ENCODE measurements at places on chromosomes 7 and 10.

DNA sequence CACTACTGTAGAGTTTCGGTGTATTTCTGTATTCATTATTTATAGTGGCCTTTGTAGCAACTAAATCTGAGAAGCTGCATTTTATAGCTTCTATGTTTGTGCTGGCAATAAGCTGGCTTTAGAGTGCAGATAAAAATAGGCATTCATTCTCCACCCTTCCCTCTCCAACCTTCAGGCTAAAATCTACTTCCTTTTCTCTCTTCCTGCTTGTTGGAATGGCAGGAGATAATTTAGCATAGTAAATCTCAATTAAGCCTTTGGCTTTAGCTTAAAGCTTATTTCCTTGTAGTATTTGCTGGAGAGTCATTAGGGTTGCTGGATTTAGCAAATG, 58.5 kb downstream of the CPVL start:
- peaks cover 12% of the 10 kb centered on the region for H3K4me1 ChIP-seq
- H3K27me3 ChIP-seq: no peaks in the 10 kb centered on the region
- no peak for DNase-seq
- no peaks in the 10 kb centered on the region for H3K36me3 ChIP-seq

- no peak overlapping the region for H3K4me3 ChIP-seq
- H3K36me3 ChIP-seq: no peaks in the 10 kb centered on the region
- DNase-seq: no peak
- H3K4me1 ChIP-seq: peaks cover 11% of the 10 kb centered on the region
Observed at GRCh38 chr7:91947948-91948347, 7.3 kb downstream of the AKAP9 start.

DNA sequence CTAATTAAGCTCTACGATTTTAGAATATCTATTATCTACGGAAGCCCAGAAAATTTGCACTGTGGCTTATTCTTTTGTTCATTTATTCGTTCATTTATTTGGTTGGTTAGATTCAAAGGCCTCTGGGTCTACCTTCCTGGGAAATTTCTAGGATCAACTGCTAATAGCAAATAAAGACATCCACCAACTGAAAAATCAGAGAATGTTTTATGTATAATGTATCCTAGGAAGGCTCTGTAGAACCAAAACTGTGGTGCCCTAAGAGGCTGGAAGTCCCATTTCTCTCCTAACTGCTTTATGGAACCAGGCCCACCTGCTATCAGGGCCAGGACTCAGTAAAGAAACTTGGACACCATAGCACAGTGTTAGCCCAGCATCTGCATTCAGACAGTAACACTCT, 923.4 kb upstream of the AUTS2 start:
- H3K4me1 ChIP-seq: no peaks in the 10 kb centered on the region
- no peak for DNase-seq
- H3K4me3 ChIP-seq: no peak overlapping the region
- H3K27ac ChIP-seq: no peak overlapping the region
- H3K36me3 ChIP-seq: no peaks in the 10 kb centered on the region
- no peaks in the 10 kb centered on the region for H3K27me3 ChIP-seq

- no peak overlapping the region for H3K4me3 ChIP-seq
- H3K27me3 ChIP-seq: no peaks in the 10 kb centered on the region
- no peak for DNase-seq
- H3K36me3 ChIP-seq: no peaks in the 10 kb centered on the region
- H3K4me1 ChIP-seq: no peaks in the 10 kb centered on the region
- no peak overlapping the region for H3K27ac ChIP-seq
Observed at GRCh38 chr7:144144426-144144825, 21.4 kb downstream of the OR2A14 start.

DNA sequence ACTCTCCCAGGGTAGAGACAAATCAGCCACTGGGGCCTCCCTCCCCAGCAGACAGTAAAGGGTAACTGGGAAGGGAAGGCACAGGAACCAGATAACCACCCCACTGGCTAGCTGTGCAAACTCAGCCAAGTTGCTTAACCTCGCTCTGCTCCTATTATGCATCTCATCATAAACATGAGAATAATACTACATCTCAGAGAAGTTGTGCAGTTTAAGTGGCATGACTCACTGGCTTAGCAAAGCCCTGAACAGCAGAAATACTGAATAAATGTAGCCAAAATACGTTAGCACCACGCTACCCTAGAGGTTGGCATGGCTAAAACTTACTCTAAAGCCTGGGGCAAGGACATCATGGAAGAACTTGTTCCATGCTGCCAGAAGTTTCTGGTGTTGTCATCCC, 128.1 kb upstream of the ANK3 start:
- no peak overlapping the region for H3K4me3 ChIP-seq
- DNase-seq: no peak
- no peaks in the 10 kb centered on the region for H3K36me3 ChIP-seq

GRCh38 chr10:17427666-17428350, 26.6 kb downstream of the ST8SIA6 start:
- no peaks in the 10 kb centered on the region for H3K36me3 ChIP-seq
- H3K4me1 ChIP-seq: peaks cover 20% of the 10 kb centered on the region
- no peak overlapping the region for H3K27ac ChIP-seq
- no peak for DNase-seq
- no peak overlapping the region for H3K4me3 ChIP-seq
- H3K27me3 ChIP-seq: peaks cover 16% of the 10 kb centered on the region

DNA sequence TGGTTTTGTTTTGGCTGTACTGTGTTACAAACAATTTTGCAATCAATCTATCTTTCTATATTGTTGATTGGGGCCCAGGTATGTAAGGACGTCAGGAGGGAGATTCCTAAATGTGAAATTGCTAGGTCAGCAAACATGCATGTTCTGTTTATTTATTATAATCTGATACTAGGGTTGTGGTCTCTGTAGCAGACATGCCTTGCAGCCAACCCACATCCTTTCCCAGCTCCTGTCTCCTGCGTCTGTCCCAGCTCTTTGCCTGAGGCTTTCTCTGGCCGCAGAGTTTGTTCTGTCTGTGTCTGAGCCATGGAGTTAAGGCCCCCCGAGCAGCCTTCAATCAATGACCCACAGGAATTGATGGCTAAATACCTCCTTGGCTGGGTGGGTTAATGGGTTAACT, 124.0 kb upstream of the ZEB1 start:
- H3K4me3 ChIP-seq: no peak overlapping the region
- no peak for DNase-seq
- H3K27ac ChIP-seq: no peak overlapping the region
- no peaks in the 10 kb centered on the region for H3K27me3 ChIP-seq
- no peaks in the 10 kb centered on the region for H3K4me1 ChIP-seq
- no peaks in the 10 kb centered on the region for H3K36me3 ChIP-seq
